ENCODE measurements at places on chromosomes 1 and 21. TPM values are rescaled to one million over a fixed set of nuclear protein-coding genes. Genes with fewer than 3 reads are reported as not detected.

GRCh38 chr1:168202941-168203654 is 22.7 kb upstream of the SFT2D2 start:
- no peak for DNase-seq

DNA sequence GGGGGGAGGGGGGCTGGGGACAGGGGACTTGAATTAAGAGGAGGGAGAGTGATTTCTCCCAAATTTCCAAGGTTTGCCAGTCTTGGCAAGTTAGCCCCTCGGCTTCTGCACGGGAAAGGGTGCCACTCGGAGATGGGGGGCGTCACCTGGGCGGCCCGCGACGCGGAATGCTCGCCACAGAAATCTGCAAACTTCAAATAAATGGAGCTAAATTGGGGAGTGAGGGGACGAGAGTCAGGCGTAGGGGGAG is 885 bp upstream of the SSBP3 start:
- no peak for DNase-seq

- no peak for DNase-seq
Observed at GRCh38 chr1:218048828-218049420, 236.2 kb upstream of the RRP15 start.

DNA sequence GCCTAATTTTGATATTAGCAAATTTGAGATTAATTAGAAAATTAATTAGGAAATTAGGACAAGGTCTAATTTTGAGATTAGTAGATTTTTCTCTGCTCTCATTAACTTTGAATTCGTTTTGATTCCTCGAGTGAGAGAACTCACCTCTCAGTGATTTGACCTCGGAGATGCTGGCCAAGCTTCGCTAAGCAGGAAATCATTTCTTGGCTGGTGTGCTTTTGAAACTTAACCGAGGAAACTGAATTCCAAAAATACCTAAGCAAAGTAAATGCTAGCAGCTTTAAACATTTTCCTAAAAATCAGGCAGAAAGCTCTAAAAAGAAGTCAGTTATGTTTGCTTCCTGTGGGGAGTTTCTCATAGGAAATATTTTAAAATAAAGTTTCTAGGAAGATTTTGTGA is 34.9 kb downstream of the CDC14A start:
- DNase-seq = no peak

GRCh38 chr21:38297194-38297631 is 40.4 kb downstream of the KCNJ15 start:
- no peak for DNase-seq

GRCh38 chr1:230749150-230749549 is 2.0 kb downstream of the CAPN9 start:
- no peak for DNase-seq

- DNase-seq = no peak
Observed at GRCh38 chr1:17640393-17640792, 100.9 kb downstream of the ARHGEF10L start.

DNA sequence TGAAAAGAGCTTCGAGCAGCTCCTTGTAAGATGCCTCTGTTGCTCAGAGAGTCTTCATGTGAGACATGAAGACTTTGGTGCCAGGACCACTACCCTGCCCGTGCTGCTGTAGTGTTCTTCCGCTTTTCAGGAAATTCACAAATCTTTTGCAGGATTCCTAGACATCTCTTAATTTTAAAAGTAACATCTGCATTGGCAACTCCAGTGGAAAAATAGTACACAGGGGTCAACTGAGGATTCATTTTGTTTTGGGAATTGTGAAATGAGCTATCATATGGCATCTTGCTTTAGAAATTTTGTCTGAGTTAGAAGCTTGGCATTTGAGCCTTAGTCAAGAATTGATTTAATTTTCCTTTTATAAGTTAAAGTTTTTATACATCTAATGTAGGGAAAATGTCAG is 7.2 kb downstream of the PRDM2 start:
- DNase-seq = no peak

GRCh38 chr1:1616045-1616790 is 918 bp downstream of the MIB2 start:
- no peak for DNase-seq

- no peak for DNase-seq
Observed at GRCh38 chr1:222798116-222798515, 16.7 kb upstream of the DISP1 start.

GRCh38 chr1:242055749-242056320 is 56.9 kb upstream of the MAP1LC3C start:
- no peak for DNase-seq

GRCh38 chr1:162710780-162711465 is 78.7 kb downstream of the DDR2 start:
- no peak for DNase-seq

DNA sequence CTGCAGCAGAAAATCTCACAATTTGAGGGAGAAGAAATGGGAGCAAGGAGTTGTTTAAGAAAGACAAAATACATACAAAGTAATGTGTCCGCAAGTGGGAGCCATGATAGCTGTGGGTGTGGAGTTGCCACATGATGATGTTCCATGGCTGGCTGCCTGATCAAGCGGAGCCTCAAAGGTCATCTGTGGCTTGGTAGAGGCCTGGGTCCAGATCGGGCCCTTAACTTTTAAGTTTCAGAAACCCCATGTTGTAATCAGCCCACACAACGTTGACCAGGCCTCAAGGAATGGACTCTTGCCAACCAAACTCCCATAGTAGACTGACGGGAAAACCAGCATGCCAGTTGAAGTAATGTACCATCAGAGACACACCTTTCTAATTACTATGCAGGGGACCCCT is 64.7 kb upstream of the ANGPTL1 start:
- no peak for DNase-seq

- no peak for DNase-seq
Observed at GRCh38 chr1:54571326-54571725, 23.3 kb downstream of the ACOT11 start.

- DNase-seq = no peak
Observed at GRCh38 chr1:14254251-14254650, 344.2 kb upstream of the KAZN start.

Gene IFNAR2
- total RNA-seq = 20.3 TPM

Gene OR6K3
- total RNA-seq = not detected

Gene PALMD
- total RNA-seq = 83.9 TPM

Gene SPAG17
- 0.12 TPM for total RNA-seq

Gene ASH1L
- total RNA-seq = 26.6 TPM

Gene HAO2
- total RNA-seq = not detected

Gene SLC25A34
- 0.53 TPM for total RNA-seq

Gene HES5
- total RNA-seq = not detected

Gene PSRC1
- 6.9 TPM for total RNA-seq
